A549 (cell line): ENCODE measurements at places on chromosomes 12 and 14. TPM values are rescaled to one million over a fixed set of nuclear protein-coding genes. Genes with fewer than 3 reads are reported as not detected.

DNA sequence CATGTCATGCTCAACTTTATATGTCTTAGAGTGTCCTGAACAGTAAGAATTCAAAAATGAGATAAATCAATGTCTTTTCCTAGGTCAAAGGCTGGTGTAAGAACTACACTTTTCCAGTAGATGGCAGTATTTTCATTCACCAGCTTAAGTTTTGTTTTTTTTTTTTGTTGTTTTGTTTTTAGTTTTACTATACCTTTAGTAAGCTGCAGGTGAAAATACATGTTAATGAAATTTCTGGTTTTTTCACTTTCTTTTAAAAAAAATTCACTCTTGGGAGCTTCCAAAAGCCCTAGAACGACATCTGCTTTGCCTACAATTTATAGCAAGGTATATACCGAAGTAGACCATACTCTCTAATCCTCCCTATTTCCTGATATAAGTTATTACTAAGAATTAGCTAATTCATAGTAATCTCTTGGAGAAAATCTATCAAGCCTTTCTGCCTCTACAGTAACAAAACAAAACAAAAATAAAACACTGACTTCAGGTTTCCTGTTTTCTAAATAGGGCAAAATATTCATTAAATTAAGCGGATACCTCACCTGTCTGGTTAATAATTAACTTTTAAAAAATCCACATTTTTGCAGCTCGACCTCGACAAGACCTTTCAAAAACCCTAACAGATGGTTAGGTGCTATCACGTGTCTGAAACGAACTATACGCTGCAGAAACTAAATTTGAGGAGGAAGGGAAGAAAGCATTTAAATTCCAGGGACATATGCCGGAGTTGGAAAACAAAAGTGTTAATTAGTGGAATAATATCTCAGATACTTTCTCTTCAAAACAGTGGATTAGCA is 2.7 kb upstream of the SAMD4A start:
- peak; percentile 64 for DNase-seq

VPS33A gene
- polyA plus RNA-seq: 19.5 to 20.4 TPM (median 19.9 TPM) in 3 replicates

DNA sequence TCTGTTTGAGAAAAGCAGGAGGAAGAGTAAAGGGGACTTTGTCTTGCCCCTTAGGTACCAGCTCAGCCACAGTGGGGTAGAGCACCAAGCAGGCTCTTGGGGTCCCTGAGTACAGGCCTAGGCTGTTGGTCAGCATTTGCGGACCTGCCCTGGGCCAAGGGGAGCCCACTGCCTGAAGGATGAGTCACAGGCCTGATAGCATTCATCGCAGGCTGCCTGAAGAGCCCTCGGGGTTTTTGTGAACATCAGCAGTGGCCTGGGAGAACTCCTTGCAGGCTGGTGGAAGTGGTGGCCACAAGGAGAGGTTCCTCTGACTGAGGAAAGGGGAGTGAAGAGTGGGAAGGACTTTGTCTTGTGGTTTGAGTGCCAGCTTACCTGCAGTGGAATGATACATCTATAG is 25.0 kb upstream of the P2RX7 start:
- DNase-seq: no peak

DNA sequence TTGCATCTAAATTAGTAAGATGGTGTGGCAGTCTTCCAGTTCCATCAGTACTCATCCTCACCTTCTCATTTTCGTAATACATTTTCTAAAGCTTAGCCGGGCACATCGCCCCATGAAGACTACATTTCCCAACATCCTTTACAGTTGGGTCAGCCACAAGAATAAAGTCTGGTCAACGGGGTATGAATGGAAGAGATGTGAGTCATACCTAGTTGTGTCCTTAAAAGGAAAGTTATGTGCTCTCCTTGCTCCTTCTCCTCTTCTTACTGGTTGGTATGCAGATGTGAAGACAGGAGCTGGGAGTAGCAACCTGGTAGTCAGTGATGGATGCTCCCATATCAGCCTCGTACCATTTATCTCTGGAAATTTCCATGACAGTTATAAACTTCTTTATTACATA is 35.9 kb upstream of the EGLN3 start:
- peak; percentile 56 for DNase-seq

- DNase-seq: no peak
Measured at GRCh38 chr12:9133216-9133916, 17.6 kb upstream of the A2M start.

DAO gene
- not detected in 3 replicates for polyA plus RNA-seq

DNA sequence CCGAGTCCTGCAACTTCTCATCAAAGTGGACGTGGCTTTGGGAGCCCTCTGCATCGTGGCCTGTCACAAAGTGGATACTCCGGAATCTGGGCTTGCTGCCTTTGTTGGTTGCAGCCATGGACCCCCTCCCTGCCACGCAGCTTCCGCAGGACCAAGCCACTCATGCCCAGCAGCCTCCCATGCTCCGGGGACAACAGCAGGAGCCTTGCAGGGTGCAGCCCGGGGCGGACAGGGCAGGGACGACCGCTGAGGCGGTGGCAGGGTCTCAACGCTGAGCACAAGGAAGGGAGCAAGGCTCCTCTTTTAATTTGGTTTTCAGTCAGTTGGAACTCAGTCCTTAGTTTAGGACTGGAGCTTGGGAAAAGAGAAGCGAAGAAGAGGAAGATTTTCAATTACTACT is 12.1 kb upstream of the ADCY6 start:
- DNase-seq: no peak

INSM2 gene
- not detected in 3 replicates for polyA plus RNA-seq

GRCh38 chr14:42163136-42163535 is 556.5 kb downstream of the LRFN5 start:
- no peak for DNase-seq

GRCh38 chr12:92486443-92487137 is 216.2 kb upstream of the PLEKHG7 start:
- no peak for DNase-seq

DNA sequence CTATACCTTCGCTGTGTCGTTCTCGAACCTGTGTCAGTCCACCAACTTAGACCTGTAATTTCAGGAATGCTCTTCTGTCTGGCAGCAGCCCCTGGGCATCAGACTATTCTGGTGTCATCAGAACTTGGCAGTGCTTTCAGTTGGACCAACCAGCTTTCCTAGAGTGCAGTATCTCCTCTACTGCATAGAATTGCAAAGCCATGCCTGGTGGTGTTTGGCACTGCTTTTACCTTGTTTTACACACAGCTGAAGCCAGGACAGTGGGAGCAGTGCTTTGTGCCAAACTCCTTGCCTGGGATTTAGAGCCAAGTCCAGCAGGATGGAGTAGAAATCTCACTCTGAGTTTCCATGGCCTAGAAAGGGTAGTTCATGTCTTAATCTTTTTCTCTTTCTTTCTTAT is 1.5 kb downstream of the FLVCR2 start:
- DNase-seq: no peak

GRCh38 chr12:121789800-121790728 is 3.4 kb downstream of the RHOF start:
- DNase-seq: no peak

- no peak for DNase-seq
Measured at GRCh38 chr14:89384023-89384422, 33.0 kb downstream of the FOXN3 start.

- DNase-seq: no peak
Measured at GRCh38 chr12:132359971-132360370, 30.6 kb upstream of the GALNT9 start.

GRCh38 chr12:78128211-78128610 is 297.5 kb downstream of the NAV3 start:
- no peak for DNase-seq

ENDOU gene
- polyA plus RNA-seq: not detected in 3 replicates
